NCI-H1105 (cell line): ENCODE measurements at places on chromosomes 6 and 20.

DNA sequence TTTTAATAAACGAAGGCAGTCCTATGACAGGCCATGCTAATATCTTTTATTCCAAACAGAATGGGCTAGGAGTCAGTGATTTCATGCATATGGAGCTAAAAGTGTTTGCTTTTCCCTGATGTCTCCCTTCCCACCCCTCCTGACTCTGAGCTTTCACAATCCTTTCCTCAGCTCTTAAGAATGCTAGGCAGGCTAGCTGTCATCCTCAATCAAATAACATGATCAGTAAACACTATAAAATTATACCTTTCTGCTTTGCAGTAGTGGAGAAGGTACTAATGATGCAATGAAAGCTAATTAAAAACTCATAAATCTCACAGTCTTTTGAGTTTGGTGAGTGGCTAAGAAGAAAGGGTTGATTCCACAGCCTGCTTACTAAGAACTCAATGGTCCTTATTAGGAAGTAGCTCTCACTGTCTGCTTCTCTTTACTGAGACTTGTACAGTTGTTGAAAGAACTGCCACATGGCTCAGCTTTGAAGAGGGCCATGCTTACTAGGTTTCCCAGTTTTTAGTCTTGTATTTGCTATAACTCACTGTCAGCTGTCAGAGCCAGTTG, 250.9 kb upstream of the JAG1 start:
- peak; percentile 58 for DNase-seq

GRCh38 chr6:157629220-157629619, 193.8 kb upstream of the SNX9 start:
- DNase-seq: no peak

DNA sequence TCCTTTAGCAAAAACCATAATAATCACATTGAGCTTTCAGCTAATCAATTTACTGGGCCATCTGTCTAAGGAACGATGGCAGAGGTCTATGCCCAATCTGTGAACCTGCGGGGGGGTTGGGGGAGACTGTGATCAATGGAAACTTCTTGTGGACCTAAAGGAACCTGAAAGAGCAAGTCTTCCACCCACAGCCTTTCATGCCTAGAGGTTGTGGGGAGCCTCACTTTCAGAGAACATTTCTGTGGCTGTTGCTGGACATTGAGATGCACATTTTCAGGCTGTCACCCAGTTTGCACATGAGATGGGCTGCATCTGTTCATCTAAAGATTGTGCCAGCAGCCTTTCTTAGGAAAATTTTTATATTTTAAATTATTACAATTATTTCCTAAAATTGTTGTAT, 310.0 kb upstream of the SPTLC3 start:
- DNase-seq: no peak

DNA sequence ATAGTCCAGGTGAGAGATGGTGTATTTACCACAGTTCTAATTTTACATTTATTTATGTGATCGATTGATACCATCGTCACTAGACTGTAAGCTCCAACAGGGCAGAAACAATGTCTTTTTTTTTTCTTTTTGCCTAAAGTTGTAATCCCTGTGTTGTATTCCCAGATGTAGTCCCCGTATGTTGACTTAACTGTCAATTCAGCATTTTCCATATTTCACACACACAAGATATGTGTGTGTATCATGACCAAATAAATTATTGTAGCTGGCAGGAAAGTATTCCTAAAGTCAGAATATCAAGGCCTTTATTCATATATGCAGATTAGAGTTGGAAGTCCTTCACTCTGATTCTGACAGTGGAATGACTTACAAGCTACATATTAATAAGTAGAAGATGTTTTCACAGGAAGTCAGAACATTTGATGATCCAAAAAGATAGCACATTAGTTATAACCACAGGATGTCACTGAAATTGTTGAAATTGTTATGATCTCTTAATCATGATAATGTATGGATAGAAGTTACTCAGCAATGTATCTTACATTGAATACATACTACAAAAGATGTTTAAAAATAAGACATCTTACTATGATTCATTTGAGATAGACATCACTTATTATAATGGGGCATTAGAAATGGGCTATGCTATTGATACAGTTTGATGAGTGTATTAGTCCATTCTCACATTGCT, 10.6 kb downstream of the RNF182 start:
- DNase-seq: no peak

- no peak for DNase-seq
These were observed 173.5 kb downstream of the SLC35F1 start for GRCh38 chr6:118080547-118080946.

- no peak for DNase-seq
These were observed 59.8 kb upstream of the FNDC1 start for GRCh38 chr6:159109391-159109790.

DNA sequence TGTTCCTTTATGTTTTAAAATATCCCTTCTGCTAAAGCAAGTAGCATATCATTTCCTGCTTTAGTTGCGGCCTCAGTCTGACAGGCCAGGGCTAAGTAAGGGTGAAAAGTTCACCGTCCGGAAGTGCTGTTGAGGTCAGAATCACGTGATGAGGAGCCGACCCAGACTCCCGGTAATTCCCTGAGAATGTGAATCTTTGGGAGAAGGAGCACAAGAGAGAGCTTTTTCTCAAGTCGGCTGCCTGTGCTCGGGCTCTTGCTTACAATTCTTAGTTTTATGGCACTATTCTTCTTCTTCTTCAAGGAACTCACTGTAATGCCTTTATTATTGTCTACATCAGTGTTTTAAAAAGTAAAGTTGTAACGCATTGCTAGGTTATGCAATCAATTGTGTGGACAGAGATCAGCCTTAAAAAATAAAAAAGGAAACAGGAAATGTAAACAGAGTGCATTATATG, 309.3 kb downstream of the PRL start:
- no peak for DNase-seq

DNA sequence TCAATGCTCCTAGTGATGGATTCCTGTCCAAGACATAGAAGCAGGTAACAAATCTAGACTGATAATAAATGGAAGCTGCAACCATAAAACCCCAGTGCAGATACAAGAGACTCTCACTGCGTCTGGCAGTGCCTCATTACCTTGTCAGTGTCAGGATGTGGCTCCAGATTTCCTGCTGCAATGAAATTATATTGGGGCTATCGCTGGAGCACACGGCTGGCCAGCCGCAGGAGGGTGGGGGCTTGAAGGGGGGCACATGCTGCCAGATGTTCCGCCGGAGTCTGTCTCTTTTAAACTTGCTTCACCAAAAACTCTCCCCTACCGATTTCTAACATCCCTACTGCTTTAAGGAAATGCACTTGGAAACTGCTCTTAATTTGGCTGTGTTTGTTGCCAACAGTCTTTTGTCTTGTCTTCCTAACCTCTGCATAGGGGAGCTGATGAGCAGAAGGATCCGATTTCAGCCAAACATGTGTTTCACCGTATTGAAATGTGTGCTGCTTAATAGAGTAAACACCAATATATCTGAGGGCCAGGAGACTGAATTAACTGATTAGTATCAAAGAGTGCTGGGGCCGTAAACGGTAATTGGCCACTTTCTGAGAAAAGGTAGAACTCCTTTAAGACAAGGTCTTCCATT, 102.2 kb upstream of the EXOC2 start:
- peak; percentile 43 for DNase-seq

GRCh38 chr6:158963020-158963808, 36.8 kb downstream of the RSPH3 start:
- no peak for DNase-seq

DNA sequence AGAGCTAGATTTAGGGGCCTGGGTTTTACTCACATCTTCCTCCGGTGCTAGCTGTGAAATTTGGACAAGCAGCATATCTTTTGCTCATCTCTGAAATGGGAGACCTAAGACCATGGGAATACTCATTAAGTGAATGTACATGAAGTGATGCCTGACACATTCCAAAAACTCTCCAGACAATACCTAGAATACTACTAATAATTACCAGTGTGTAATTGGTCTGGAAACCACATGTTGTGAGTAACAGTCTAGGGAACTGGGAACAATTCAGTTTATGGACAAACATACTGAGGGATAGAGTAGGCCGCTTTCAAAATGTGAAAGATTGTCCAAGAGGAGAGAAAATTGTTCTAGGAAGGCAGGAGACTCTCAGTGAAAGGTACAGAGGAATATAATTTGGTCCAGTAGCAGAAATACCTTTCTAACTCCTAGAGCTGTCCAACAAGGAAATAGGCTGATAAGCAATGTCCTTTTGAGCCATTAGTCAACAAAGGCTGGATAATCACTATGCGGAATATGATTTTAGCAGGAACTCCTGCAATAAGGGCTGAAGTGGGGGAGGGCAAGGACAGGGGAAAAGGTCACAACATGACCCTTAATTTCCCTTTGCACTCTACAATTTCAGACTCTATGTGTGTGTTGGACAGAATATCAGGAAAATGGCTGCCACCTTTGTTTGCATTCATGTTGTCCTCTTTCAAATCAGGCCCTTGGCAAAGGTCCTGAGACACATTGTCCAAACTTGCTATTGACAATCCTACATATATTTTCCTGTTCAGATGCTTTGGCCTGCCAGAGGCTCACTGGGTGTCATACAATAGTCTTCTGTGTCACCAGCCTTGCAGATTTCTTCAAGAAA, 315.4 kb downstream of the PLCB1 start:
- no peak for DNase-seq

DNA sequence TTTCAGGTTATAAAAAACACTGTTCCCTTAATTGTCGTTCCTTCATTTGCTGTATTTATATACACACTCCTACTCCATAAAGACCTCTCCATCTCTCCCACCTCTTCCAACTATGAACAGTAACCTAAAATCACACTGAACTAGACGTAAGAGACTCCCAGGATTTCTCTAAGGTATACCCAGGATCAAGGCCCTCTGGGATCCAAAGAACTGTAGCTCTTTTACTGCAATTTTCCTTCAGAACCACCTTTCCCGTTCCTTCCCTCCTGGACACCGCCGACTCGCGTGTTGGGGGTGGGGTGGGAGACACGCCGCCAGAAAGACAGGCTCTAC, 680 bp downstream of the LATS1 start:
- DNase-seq: no peak

DNA sequence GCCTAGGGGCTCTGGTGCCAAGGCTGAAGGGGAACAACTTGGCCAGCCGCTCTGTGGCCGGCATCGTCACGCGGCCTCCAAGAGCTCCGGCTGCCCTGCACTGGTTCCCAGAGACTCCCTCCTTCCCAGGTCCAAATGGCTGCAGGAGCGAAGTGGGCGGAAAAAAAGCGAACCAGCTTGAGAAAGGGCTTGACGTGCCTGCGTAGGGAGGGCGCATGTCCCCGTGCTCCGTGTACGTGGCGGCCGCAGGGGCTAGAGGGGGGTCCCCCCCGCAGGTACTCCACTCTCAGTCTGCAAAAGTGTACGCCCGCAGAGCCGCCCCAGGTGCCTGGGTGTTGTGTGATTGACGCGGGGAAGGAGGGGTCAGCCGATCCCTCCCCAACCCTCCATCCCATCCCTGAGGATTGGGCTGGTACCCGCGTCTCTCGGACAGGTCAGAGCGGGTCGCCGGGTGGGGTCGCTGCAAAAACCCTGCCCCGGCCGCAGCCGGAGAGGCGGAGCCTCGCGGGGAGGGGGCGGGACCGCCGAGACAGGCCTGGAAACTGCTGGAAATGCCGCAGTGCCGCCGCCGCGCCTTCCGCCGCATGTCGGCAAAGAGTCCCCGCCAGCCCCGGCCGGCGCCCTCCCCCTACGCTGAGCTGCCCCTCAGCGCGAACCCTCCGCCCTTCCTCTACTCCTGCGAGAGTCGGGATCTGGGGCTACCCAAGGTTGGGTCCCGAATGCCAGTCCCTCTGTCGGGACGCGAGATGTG, 814 bp upstream of the HSP90AB1 start:
- peak; percentile 84 for DNase-seq

- peak; percentile 64 for DNase-seq
These were observed 40.6 kb downstream of the TRIM38 start for GRCh38 chr6:26003102-26003694.

GRCh38 chr20:3447321-3447720, 23.5 kb upstream of the ATRN start:
- DNase-seq: no peak

DNA sequence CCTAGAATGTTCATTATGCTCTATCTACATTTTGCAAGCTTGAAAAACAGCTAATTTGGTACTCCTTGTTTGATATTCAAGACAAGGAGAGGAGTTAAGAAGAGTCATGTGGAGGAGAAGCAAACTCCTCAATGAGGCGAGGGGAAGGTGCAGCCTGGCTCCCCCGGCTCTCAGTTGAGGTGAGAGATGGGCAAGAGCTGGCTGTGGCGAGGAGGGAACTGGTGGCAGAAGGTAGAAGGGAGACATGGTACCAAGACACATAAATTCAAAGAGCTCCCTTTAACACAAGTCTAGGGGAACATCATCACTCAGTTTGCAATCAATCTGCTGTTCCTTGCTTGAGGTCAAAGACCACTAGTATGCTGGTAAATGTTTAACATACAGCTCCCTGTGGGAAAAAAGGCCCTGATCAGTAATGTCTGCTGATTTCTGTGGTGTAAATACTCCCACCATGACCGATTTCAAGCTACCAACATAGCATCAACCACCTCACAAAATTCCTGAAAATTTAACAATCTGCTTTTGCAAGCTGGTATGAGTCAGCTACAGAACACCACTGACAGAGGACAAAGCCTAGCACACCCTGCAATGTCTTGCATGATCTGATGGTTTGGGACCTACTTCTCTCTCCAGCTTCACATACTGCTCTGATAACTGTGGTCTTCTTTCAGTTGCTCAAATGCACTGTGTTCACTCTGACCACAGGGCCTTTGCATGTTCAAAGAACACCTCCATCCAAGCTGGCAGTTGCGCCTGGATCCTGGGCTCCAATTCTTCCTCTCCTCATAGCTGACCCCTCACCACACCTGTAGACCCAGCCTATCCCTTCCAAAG, 516.3 kb upstream of the CHD6 start:
- DNase-seq: no peak

DNA sequence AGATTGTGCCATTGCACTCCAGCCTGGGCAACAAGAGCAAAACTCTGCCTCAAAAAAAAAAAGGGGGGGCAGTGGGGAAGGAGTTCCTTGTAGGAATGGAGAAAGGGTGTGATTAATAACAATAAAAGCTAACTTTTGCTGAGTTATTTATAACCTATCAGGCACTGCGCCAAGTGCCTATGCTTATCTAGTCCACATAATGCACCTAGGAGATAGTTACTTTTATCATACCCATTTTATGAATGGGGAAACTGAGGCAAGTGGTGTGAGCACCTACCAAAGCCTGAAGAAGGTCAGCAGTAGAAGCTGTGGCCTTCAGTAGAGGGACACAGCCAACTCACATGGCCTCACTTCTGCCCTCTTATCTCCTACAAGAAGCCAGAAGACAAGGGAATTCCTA, 13.6 kb upstream of the PPP1R16B start:
- DNase-seq: no peak

DNA sequence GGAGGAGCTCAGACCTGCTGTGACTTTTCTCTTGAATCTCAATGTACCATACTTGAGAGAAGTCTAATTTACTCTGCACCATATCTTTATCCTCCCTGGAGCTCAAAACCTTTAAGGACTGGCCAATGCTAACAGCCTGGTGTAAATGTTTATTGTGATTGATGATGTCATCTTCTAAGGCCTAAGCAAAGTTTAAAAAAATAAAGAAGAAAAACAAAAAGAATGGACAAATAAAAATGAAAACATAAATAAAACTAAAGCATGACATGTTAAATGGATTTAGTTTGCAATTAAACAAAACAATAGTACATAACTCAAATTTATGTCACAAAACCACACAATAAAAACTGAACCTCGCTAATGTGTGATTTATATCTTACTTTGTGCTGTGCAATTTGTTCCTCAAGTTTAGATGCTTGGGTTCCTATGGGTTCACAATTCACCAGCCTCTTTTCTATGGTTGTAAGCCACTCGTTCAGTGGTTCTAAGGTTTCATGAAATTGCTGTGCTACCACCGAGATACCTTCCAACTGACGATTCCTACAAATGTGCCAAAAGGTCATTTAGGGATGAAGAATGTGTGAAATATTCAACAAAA, 113.0 kb downstream of the DST start:
- no peak for DNase-seq
